ENCODE measurements at places on chromosomes 3 and 15. TPM values are rescaled to one million over a fixed set of nuclear protein-coding genes. Genes with fewer than 3 reads are reported as not detected.

DNA sequence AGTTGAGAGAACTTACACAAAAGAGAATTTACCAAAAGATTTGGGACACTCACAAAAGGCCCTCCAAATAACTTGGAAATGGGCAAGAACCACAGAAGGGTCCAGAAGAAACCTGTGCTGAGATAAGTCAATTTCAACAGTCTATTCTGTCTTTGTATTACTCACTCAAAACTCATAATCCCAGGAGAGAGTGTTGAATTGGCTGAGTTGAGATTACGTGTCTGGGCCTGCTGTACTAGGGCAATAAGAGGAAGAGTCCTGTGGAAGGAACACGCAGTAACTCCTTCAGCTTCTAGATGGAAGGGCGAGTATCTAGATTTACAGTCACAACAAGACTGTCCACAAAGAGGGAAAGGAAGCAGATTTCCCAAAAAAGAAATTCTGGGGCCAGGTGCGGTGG is 42.5 kb upstream of the DYNC1LI1 start:
- DNase-seq: no peak

- no peak for DNase-seq
Measured at GRCh38 chr15:88872706-88873105, 22.6 kb downstream of the HAPLN3 start.

- DNase-seq: no peak
Measured at GRCh38 chr3:8070011-8070410, 431.6 kb upstream of the LMCD1 start.

DNA sequence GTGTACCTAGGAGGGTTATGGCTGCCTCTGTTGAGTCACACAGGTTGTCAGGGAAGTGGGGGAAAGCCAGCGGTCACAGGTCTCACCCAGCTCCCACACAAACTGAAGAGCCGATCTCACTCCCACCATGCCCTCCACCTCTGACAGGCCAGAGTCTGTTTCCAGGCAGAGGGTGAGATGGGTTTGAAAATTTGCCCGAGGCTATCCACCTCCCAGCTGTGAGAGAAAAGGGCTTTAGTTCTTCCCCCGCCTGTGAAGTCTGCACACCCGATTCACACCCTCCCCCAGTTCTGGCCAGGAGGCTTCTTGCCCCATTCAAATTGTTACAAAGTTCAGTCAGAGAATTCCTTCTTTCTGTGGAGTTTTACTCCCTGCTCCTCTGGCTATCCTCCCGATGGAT is 446.9 kb downstream of the EDEM1 start:
- no peak for DNase-seq

GRCh38 chr15:68440136-68440535 is 8.2 kb upstream of the ITGA11 start:
- DNase-seq: no peak

DNA sequence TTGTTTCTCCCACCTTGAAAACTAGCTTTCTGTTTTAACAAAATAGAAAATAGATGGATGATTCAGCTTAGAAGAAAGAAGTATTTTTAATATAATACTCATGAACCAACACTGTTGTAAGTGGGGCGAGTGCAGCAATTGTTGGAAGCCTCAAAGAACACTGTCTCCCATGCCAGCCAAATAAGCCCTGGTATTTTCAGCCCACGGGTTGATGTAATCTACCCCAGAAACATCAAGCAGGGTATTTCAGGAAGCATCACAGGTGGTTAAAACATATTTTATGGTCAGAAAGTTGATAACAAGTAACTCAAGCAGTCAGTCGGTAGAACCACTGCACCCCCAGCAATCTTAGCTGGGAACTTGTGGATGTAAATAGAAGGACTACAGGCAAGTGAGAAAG is 115.9 kb downstream of the SV2B start:
- DNase-seq: no peak

DNA sequence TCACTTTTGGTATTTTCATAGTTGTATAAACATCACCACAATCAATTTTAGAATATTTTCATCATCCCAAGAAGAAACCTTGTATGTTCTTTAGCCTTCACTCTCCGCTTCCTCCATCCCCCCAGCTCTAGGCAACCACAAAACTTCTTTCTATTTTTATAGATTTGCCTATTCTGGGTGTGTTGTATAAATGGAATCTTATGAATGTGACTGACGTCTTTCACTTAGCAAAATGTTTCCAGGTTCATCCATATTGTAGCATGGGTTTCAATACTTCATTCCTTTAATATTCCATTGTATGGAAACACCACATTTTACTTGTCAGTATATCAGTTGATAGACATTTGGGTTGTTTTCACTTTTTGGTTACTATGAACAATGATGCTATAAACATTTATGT is 335.8 kb upstream of the GOLIM4 start:
- DNase-seq: no peak

- no peak for DNase-seq
Measured at GRCh38 chr15:68114356-68114755, 60.2 kb downstream of the PIAS1 start.

DNA sequence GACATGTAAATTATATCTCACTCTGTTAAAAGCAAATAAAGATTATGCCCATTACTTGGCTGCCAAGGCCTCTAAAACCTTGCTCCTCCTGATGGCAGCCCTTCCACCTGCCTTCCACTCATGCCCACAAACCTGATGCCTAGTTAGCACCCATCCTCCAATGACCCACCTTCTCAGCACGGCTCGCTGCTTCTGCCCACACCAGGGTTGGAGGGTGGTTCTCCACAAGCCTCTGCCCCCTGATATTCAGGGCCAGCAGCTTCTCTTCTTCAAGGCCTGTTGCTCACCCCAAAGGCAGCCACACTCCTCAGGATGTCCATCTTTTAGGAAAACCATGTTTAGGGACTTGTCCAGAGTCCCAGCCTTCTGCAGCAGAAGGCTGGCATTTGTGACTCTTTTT is 263.4 kb upstream of the TLE3 start:
- DNase-seq: no peak

DNA sequence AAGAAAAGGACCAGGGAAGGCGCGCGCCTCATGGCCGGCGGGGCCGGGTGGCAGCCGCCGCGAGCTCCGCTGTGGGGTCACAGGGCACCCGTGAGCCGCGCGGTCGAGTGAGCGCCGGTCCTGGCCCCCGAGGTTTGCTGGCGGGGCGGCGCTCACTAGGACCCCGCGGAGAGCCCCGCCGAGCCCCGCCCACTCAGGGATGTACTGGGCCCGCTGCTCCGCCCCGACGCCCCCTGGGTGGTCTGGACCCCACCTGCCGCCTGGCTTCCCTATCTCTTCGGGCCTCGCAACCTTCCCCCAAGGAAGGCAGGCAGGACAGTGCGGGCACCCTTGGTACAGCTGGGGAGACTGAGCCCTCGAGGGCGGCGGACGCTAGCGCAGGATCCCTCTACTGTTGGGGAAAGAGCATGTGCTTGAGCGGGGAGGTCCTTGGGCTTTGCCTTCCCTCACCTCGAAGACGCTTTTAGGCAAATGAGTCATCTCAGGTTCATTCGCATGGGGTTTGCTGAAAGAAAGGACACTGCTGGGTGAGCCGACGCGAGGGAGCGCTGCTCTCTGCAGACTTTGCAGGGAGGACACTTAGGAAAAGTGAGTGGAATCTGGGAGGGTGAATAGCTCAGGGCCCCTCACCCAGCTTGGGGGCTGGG is at the start of gene CHRNB4:
CHRNB4 (minus strand) TSS at position 109 of the 647 bp plus-strand sequence; CDS start at position 32, 77 bp downstream.
- no peak for DNase-seq

GRCh38 chr15:56148064-56148463 is 95.6 kb downstream of the RFX7 start:
- no peak for DNase-seq

GRCh38 chr15:88127432-88127790 is 129.1 kb downstream of the NTRK3 start:
- no peak for DNase-seq

DNA sequence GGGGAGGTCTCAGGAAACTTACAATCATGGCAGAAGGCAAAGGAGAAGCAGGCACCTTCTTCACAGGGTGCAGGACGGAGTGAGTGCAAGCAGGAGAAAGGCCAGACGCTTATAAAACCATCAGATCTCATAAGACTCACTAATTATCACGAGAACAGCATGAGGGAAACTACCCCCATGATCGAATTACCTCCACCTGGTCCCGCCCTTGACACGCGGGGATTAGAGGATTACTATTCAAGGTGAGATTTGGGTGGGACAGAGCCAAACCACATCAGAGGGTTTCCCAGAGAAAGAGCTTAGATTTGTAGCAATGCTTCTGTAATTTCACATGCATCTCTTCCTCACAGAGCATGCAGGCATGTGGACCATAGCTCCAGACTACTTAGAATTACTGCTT is 615.7 kb upstream of the UBE2E2 start:
- DNase-seq: no peak

DNA sequence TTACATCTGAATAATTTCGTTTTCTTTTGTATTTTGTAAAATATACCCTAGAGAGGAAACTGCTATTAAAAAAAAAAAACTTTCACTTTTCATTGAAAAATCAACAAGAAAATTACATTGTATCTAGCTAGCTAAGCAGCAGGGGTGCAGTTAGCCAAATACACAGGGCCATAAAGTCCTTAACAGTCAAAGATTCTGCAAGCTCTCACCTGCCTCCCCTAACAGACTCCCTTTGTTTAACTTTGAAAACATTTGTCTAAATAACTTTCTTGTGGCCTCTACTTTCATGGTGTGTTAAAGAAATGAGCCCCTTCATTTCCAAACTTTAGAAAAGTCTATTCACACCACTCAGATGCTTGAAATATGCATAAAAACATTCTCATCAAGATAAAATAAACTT is 23.3 kb downstream of the CBLB start:
- DNase-seq: no peak

DNA sequence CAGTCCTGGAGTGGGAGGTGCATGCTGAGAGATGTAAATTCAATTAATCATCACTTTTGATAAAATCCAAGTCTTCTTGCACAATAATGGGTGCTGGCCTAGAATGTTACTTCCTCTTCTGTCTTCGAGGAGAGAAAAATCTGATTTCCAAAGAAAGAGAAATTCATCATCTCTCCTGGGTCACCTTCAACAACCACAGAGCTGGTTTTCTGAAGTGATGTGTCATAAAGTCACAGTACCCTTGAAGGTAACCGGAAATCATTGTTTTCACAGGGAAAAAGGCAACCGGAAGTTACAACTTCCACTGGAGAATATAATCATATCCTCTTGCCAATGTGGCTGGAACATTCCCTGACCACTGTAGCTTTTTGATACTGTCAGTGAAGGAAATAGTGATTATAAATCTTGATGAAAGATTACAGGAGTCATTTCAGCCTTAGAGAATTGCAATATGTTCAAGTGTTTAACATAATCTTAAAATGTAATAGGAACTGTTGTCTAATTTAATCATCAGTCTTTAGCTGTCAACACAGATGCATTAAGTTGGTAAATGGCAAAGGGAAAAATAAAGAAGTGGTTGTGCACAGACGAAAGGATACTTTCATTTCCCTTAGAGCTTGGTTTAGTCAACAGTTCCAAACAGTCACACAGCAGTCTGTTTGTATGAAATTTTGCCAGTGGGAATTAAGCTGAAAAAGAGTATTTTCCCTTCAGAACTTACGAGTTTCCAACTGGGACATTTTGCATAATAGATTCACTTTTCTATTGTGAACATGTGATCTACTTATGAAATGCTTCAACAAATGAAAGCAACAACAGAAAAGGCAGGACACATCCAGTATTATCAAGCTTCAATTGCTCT is 106.5 kb upstream of the SLC4A7 start:
- DNase-seq: no peak

- DNase-seq: no peak
Measured at GRCh38 chr3:44957986-44958385, 18.0 kb downstream of the ZDHHC3 start.

GRCh38 chr3:167095976-167096375 is 284.1 kb downstream of the ZBBX start:
- no peak for DNase-seq

- no peak for DNase-seq
Measured at GRCh38 chr15:88909956-88910831, 3.0 kb downstream of the MFGE8 start.

DNA sequence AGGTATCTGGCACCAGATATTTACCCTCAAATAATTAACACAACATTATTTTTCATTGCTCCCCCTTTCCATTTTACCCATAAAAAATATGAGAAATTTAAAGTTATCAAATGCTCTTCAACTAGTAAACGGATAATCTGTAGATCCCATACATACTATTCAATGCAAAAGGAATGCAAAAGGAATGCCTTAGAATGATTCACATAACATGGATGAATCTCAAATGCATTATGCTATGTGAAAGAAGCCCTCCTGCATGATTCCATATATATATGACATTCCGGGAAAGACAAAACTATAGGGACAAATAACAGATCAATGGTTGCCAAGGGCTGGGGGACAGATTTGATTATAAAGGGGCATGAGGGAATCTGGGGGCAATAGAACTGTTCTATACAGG is 195.7 kb downstream of the STT3B start:
- DNase-seq: no peak

DTX3L gene
- 17.6 TPM for total RNA-seq

GHRL gene
- total RNA-seq: 3.6 TPM

RYR3 gene
- 0.26 TPM for total RNA-seq

RTP4 gene
- 2.0 TPM for total RNA-seq

GOLGA8G gene
- not detected for total RNA-seq

SPSB4 gene
- 18.2 TPM for total RNA-seq

LRRC49 gene
- total RNA-seq: 7.3 TPM
